ENCODE measurements at places on chromosomes 3 and 15. TPM values are rescaled to one million over a fixed set of nuclear protein-coding genes. Genes with fewer than 3 reads are reported as not detected.

The CCR3 gene
- polyA plus RNA-seq, result not detected

The ADAMTS9 gene
- polyA plus RNA-seq, result 3.3 TPM

The TMED3 gene
- 117 TPM for polyA plus RNA-seq

The HGD gene
- polyA plus RNA-seq, result 0.06 TPM

The ITIH1 gene
- not detected for polyA plus RNA-seq

The TMEM212 gene
- polyA plus RNA-seq, result not detected

The ZNF620 gene
- 0.52 TPM for polyA plus RNA-seq

The BTLA gene
- 0.07 TPM for polyA plus RNA-seq

The ACTC1 gene
- 1.0 TPM for polyA plus RNA-seq

The UTS2B gene
- not detected for polyA plus RNA-seq

The TGM4 gene
- polyA plus RNA-seq, result not detected

The GBE1 gene
- 7.1 TPM for polyA plus RNA-seq

The MGLL gene
- polyA plus RNA-seq, result 99.1 TPM

The ATP13A5 gene
- 0.26 TPM for polyA plus RNA-seq

The CTXN2 gene
- not detected for polyA plus RNA-seq

The SLC51A gene
- 0.21 TPM for polyA plus RNA-seq

The SEMA3G gene
- polyA plus RNA-seq, result 1.7 TPM

The CD200R1 gene
- polyA plus RNA-seq, result 2.2 TPM

The LRRC2 gene
- polyA plus RNA-seq, result 0.14 TPM

The RTF1 gene
- 12.2 TPM for polyA plus RNA-seq

The PLA2G4D gene
- polyA plus RNA-seq, result 4.5 TPM

The PIF1 gene
- 5.0 TPM for polyA plus RNA-seq

The ASB14 gene
- polyA plus RNA-seq, result 0.06 TPM

The RNU5B-1 gene
- not detected for polyA plus RNA-seq

The DNAJB8 gene
- not detected for polyA plus RNA-seq

The TM6SF1 gene
- 1.1 TPM for polyA plus RNA-seq

The TNNC1 gene
- 2.0 TPM for polyA plus RNA-seq

The GCSAM gene
- 0.66 TPM for polyA plus RNA-seq

The ZNF662 gene
- 5.2 TPM for polyA plus RNA-seq

The VEPH1 gene
- polyA plus RNA-seq, result 0.08 TPM

The CHRD gene
- 2.2 TPM for polyA plus RNA-seq

The LIPH gene
- 11.1 TPM for polyA plus RNA-seq

The ST8SIA2 gene
- 0.02 TPM for polyA plus RNA-seq

Measured in esophagus (tissue), 2 donors.